ENCODE measurements at places on chromosomes 5 and 9. TPM values are rescaled to one million over a fixed set of nuclear protein-coding genes. Genes with fewer than 3 reads are reported as not detected.
A peak's percentile ranks its signal among the peaks of the same experiment; 100 is the strongest.

DNA sequence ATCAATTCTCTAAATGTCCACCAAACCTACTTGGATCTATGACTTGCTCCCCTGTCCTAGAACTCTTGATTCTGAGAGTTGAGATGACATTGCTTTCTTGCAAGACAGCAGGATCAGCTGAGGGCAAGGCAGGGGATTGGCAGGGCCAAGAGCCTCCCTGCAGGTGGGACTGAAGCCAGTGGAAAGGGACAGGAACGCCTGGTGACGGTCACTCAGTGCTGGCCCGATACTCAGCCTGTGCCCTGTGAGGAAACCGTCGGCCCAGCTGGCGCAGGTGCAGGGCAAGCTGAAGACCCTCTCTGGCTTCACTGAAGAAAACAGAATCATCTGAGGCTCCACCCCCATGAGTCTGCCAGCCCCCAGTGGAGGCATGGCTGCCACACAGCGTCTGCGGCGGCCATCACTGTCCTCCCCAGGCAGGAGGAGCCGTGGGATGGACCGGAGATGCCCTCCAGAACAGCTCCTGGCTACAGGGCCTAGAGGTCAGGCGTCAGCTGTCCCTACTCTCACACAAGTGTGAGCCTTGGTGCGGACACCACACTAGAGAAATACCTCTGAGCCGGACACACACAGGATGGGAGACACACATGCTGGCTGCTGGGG lies 14.7 kb downstream of the UBAC1 start:
- H3K4me1 ChIP-seq = peaks cover 21% of the 10 kb centered on the region
- H3K27ac ChIP-seq = no peak overlapping the region
- H3K36me3 ChIP-seq = peaks cover 56% of the 10 kb centered on the region
- no peak for DNase-seq
- H3K27me3 ChIP-seq = no peaks in the 10 kb centered on the region

DNA sequence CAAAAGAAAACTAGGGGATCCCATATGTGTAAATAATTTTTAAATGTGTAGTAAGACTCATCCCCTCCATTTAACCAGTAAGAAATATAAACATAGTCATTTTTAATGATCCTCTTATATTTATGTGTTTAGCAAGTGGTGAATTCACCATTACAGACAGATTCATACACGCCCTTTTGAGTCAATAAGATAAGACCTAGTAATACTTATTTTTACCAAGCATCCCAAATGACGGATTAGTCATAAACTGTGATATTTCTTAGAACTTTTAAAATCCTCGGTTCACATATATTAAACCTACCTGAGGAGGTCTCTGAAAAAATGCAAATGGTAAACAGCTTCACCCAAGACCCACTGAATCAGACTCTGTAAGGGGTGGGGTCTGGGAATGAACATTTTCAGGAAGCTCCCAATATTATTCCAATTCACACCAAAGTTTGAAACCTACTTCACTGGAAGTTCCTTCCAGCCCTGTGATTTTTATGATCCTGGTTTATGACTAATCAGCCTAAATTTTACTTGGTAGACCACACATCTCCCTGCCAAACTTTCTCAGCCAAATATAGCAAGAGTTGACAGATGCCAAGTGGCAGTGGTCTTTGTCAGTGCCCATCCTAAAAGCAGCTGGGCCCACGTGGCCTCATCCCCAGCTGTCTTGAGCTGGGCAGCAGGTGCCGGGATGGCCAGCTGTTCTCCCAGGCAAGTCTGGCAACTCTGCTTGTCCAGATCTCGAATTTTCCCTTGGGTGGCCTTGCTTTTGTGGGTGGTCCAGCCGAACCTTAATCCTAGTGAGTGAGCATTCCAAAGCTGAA lies 559.0 kb upstream of the RGMB start:
- H3K4me1 ChIP-seq = peaks cover 3% of the 10 kb centered on the region
- H3K36me3 ChIP-seq = no peaks in the 10 kb centered on the region
- peak overlapping the region; percentile 38 for H3K27ac ChIP-seq
- peak; percentile 91 for DNase-seq

GRCh38 chr9:131835151-131835910 lies 95.5 kb upstream of the RAPGEF1 start:
- H3K36me3 ChIP-seq = no peaks in the 10 kb centered on the region
- peaks cover 18% of the 10 kb centered on the region for H3K27me3 ChIP-seq
- H3K27ac ChIP-seq = peak overlapping the region; percentile 40
- peak; percentile 95 for DNase-seq
- H3K4me3 ChIP-seq = no peak overlapping the region

- no peaks in the 10 kb centered on the region for H3K36me3 ChIP-seq
- peaks cover 14% of the 10 kb centered on the region for H3K4me1 ChIP-seq
- H3K27ac ChIP-seq = no peak overlapping the region
Measured at GRCh38 chr5:154251529-154251928, 61.0 kb downstream of the GALNT10 start.

GRCh38 chr9:126304207-126304970 lies 22.2 kb upstream of the MVB12B start:
- no peak overlapping the region for H3K4me3 ChIP-seq
- DNase-seq = no peak
- H3K4me1 ChIP-seq = peaks cover 15% of the 10 kb centered on the region

DNA sequence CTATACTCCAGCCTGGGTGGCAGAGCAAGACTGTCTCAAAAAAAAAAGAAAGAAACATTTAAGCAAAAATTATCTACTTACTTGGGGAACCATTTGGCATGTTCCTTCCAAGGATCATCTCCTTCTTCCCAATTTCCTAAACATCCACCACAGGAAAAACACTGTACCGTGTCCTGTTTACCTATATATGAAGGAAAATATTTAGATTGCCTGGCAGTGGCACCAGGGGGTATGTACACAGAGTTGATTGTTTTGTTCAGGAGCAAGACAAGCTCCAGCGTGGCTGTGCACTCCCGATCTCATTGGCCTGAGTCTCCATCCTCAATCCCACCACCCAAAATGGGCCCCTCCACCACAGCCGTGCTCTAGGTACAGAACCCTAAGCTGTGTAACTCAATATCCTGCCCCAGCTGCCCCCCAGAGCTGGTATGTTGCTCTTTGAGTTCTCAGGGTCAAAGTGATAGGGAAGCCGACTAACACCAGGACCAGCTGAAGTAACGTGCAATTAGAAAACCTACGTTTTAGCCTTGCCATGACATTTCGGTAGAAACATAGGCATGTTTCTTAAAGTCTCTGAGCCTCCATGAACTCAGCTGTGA lies 13.8 kb downstream of the NAIP start:
- H3K36me3 ChIP-seq = no peaks in the 10 kb centered on the region
- no peak overlapping the region for H3K4me3 ChIP-seq
- no peaks in the 10 kb centered on the region for H3K4me1 ChIP-seq

- no peak for DNase-seq
- no peaks in the 10 kb centered on the region for H3K36me3 ChIP-seq
- no peak overlapping the region for H3K4me3 ChIP-seq
- H3K27ac ChIP-seq = no peak overlapping the region
- peaks cover 53% of the 10 kb centered on the region for H3K27me3 ChIP-seq
Measured at GRCh38 chr9:124449381-124450151, 685 bp upstream of the ADGRD2 start.

GRCh38 chr5:3376611-3377010 lies 219.0 kb upstream of the IRX1 start:
- no peaks in the 10 kb centered on the region for H3K36me3 ChIP-seq
- no peak overlapping the region for H3K27ac ChIP-seq
- DNase-seq = no peak
- no peak overlapping the region for H3K4me3 ChIP-seq
- peaks cover 3% of the 10 kb centered on the region for H3K27me3 ChIP-seq

GRCh38 chr5:42131081-42131480 lies 206.0 kb downstream of the FBXO4 start:
- H3K36me3 ChIP-seq = no peaks in the 10 kb centered on the region
- peaks cover 9% of the 10 kb centered on the region for H3K4me1 ChIP-seq
- H3K4me3 ChIP-seq = no peak overlapping the region
- peak; percentile 4 for DNase-seq

DNA sequence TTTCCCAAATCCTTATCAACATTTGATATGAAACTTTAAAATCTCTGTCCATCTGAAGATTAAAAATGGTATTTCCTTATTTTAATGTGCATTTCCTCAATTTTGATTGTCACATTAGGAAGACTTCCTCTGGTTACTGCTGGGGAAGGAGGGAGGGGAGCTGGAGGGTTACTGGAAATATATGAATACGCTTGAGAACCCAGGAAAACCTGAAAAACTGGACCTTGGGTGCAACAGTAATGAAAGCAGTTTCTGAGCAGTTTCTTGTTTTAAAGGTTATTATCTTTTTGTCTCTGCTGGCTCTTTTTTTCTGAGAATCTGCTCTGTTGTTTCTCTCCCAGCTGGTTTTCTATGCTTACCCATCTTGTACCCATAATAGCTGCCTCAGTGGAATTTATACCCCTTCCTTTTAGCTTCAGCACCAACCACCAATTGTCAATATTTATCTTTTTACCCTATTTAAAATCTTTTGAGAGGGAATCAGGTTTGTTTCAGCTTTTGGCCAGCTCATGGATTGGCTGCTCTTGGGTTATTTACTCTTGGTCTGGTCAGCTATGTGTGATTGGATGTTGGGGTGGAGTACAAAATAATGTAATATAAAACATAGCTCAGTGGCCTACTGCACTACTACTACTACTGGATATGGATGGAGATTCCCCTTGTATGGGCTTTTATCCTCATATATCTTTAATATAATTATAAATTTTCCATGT lies 67.4 kb downstream of the UNC13B start:
- no peaks in the 10 kb centered on the region for H3K4me1 ChIP-seq
- H3K27ac ChIP-seq = no peak overlapping the region
- H3K36me3 ChIP-seq = no peaks in the 10 kb centered on the region
- DNase-seq = no peak
- no peak overlapping the region for H3K4me3 ChIP-seq

- no peaks in the 10 kb centered on the region for H3K4me1 ChIP-seq
- no peak overlapping the region for H3K27ac ChIP-seq
Measured at GRCh38 chr5:137035480-137035878, 463.6 kb downstream of the SPOCK1 start.

DNA sequence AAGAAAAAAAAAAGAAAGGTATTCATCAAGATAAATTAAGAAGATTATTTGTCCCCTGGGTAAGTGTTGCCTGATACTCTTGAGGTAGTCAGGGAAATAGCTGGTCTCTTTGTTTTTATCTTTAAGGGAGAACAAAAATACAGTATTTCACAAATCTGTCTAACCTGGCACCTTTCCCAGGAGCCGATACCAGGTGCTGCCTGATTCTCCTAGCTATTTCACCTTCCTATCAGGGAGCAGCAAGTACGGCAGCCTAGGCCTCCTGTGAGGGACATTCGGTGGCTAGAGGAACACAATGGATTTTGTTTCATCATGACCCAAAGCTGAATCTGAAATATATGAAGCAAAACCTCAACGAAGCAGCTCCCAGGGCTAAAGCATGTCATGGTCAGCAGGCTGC lies 86.0 kb downstream of the TARS1 start:
- DNase-seq = no peak
- H3K36me3 ChIP-seq = peaks cover 3% of the 10 kb centered on the region
- no peaks in the 10 kb centered on the region for H3K4me1 ChIP-seq
- H3K27ac ChIP-seq = no peak overlapping the region

DNA sequence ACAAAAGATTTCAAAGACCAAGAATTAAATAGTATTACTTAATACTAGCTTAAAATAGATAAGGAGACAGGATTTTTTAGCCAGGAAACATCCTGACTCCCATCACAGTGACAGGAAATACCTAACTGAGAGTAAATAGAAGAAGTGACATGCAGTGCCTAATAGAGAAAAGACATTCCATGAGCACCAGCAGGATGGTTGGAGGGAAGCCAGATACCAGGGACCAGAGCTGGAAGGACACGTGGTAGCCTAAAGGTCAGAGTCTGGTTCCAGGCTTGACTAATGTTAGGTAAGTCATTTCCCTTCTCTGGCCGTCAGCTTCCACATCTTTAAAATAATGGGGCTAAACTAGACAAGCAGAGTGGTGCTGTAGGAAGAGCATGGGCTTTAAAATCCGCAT lies 41.6 kb downstream of the CDK5RAP2 start:
- H3K27me3 ChIP-seq = no peaks in the 10 kb centered on the region
- H3K4me1 ChIP-seq = peaks cover 2% of the 10 kb centered on the region
- peaks cover 58% of the 10 kb centered on the region for H3K36me3 ChIP-seq
- DNase-seq = no peak
- no peak overlapping the region for H3K4me3 ChIP-seq
- no peak overlapping the region for H3K27ac ChIP-seq

- no peak overlapping the region for H3K4me3 ChIP-seq
- H3K36me3 ChIP-seq = no peaks in the 10 kb centered on the region
- peaks cover 31% of the 10 kb centered on the region for H3K27me3 ChIP-seq
- peaks cover 9% of the 10 kb centered on the region for H3K4me1 ChIP-seq
- DNase-seq = peak; percentile 90
Measured at GRCh38 chr5:135560858-135561257, 17.9 kb downstream of the CXCL14 start.

- no peaks in the 10 kb centered on the region for H3K36me3 ChIP-seq
- H3K4me1 ChIP-seq = no peaks in the 10 kb centered on the region
- no peak overlapping the region for H3K4me3 ChIP-seq
- no peak for DNase-seq
- no peaks in the 10 kb centered on the region for H3K27me3 ChIP-seq
Measured at GRCh38 chr5:122871661-122872060, 26.2 kb downstream of the SNX24 start.

GRCh38 chr9:79382044-79382443 lies 189.7 kb upstream of the TLE4 start:
- no peak for DNase-seq
- H3K4me1 ChIP-seq = no peaks in the 10 kb centered on the region
- H3K36me3 ChIP-seq = no peaks in the 10 kb centered on the region
- H3K27ac ChIP-seq = no peak overlapping the region
- H3K4me3 ChIP-seq = no peak overlapping the region

DNA sequence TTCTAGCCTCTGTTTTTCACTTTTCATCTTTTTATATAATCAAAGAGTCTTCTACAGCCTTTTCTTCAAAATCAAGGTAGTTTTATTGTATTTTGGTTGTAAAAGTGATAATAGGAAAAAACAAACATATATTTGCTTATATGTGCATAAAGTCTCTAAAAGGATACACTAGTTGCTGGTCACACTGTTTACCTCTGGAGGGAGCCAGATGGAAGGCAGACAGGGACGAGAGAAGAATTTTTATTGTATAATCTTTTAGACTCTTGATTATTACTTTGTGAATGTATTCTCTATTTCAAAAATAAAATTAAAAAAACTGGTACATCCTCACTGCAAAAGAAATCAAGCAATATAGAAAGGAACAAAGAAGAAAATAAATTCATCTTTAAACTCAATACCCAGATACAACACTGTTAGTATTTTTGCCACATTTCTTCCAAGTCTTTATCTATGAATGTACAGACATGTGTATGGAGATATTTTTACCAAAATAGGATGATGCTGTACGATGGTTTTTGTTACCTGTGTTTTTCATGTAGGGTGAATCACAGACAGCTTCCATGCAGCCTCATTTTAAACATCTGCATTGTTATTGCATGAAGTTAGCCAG lies 6.1 kb upstream of the RNF183 start:
- H3K4me3 ChIP-seq = no peak overlapping the region
- peaks cover 9% of the 10 kb centered on the region for H3K4me1 ChIP-seq

- no peaks in the 10 kb centered on the region for H3K36me3 ChIP-seq
Measured at GRCh38 chr9:22446950-22447617, 460 bp downstream of the DMRTA1 start.

The FCHO2 gene
- 20.1 TPM for polyA plus RNA-seq

The PCDHB4 gene
- 2.9 TPM for polyA plus RNA-seq

The GDNF gene
- 3.0 TPM for polyA plus RNA-seq

The NFIB gene
- 85.1 TPM for polyA plus RNA-seq

The IRX2 gene
- polyA plus RNA-seq = 0.11 TPM

The ZBTB6 gene
- polyA plus RNA-seq = 9.6 TPM

The LRRC19 gene
- 0.09 TPM for polyA plus RNA-seq

The TEK gene
- polyA plus RNA-seq = 15.4 TPM
